NCI-H187 treated with DMSO at 0.1 percent for 48 hours (cell line): ENCODE measurements at places on chromosomes 5 and 9.

- no peak for DNase-seq
These were observed 53.4 kb downstream of the ROR2 start for GRCh38 chr9:91896513-91897121.

- no peak for DNase-seq
These were observed 80.3 kb downstream of the CDH6 start for GRCh38 chr5:31273631-31274378.

DNA sequence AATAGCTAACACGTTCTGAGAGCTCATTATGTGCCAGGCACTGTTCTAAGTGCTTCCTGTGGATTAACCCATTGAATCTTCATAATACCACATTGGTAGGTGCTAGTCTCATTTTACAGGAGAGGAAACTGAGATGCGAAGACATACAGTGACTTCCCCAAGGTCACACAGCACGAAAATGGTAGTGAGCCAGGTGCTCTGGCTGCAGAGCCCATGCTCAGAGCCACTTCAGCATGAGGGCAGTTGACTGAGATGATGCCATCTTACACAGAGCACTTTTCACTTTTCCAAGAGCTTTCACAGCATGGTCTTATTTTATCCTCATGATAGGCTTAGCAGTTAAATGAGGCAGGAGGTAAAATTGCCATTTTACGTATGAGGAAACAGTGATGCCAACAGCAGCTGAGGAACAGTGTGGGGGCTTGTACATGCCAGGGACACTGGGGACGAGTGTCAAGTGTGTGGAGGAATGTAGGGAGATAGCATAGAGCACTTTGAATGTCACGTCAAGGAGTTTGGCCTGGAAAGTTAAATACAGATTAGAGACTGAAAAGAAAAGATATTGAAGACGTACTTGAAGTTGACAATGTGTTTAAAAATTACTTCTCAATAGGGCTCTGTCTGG lies 180.0 kb downstream of the KIF4B start:
- no peak for DNase-seq

GRCh38 chr5:6760686-6761085 lies 47.5 kb downstream of the TENT4A start:
- no peak for DNase-seq

GRCh38 chr5:151775025-151775606 lies 3.4 kb downstream of the G3BP1 start:
- no peak for DNase-seq

DNA sequence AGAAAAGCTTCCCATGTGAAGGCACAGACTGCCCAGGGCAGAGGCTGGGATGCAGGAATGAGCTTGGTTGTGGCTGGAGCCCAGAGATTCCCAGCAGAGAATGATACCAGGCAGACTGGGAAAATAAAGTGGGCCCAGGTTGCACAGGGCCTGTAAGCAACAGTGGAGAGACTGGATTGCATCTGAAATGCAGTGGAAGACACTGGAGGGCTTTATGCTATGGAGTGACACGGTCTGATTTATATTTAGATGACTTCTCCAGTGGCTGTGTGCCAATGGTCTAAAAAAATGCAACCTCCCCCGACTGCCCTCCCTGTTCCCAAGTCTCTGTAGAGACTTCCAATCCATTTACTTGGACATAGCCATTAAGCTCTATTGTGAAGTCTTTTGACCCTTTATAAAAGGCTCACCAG lies 951.1 kb upstream of the DMAC1 start:
- no peak for DNase-seq

GRCh38 chr9:120643061-120643460 lies 63.1 kb upstream of the CDK5RAP2 start:
- no peak for DNase-seq

DNA sequence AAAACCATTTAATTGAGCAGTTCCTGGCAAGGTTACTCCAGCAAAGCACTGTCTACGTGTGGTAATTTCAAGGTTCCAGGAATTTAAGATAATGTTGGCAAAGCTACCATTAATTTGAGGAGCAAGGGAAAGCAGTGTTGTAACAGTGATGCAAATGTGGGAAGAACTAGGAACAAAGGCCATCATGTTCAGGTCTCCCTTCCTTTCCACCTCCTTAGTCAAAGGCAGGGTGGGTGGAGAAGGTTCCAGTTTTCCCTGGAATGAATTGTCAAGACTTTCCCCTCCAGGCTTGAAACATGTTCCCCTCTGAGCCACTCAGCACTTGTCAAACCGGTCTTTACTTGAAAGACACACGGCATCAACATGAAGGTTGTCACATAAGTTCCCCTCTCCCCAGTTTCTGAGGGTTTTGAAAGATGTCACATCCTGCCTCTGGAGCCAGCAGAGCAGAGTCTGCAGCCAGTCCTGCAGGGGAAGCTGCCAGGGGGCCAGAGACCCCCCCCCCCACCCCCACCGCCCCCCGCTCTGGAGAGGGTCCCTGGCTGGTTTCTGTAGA lies 226.0 kb downstream of the GAS1 start:
- no peak for DNase-seq

- DNase-seq: no peak
These were observed 184.5 kb upstream of the KLF4 start for GRCh38 chr9:107673861-107674720.

- no peak for DNase-seq
These were observed 6.4 kb upstream of the EEIG1 start for GRCh38 chr9:127987103-127987614.

GRCh38 chr5:160979385-160979784 lies 127.4 kb upstream of the ATP10B start:
- no peak for DNase-seq

GRCh38 chr5:54774281-54775170 lies 210.9 kb downstream of the ESM1 start:
- DNase-seq: no peak

DNA sequence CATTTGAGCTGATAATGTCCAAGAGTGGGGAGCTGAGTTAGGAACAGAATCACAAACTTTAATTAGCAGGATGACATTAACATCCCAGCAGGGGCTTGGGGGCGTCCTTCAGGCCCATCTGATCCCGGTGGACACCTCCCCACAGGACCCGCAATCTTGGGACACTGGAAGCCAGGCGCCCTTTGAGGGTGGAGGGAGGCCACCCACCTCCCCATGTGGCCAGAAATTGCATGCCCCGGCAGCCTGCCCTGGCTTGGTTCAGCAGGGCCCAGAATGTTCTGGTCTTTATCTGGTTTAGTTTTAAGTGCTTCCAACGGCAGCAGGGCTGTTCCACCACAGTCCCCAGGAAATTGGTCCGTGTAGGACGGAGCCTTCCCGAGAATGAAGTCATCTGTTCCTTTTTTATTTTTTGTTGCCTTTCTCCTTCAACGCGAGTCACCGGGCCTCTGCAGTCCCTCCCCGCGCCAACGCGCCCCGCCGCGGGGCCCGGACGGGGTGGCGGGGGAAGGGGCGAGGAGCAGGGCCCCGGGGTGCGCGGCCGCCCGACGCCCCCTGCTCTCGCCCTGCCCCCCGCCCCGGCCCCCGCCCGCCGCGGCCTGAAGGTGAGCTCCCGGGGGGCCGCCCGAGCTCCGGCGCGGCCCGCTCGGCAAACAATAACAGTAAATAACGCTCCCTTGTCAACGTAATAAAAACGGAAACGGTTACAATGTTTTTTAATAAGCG lies 207.9 kb downstream of the C9orf50 start:
- no peak for DNase-seq

DNA sequence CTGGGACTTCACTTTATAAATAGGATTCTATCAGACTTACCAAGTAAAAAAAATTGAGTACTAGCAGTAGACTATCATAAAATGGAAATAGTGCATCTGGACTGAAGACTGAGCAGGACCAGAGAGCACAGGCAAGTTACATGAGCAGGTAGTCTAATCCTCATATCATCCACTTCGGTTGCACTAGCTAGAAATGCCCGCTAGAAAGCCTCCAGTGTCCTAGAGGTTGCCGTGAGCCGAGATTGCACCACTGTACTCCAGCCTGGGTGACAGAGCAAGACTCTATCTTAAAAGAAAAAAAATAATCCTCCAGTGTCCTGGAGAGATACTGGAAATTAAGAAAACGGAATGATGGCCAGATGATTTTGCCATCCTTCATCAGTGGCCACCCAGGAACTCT lies 20.0 kb downstream of the C5orf47 start:
- DNase-seq: no peak

DNA sequence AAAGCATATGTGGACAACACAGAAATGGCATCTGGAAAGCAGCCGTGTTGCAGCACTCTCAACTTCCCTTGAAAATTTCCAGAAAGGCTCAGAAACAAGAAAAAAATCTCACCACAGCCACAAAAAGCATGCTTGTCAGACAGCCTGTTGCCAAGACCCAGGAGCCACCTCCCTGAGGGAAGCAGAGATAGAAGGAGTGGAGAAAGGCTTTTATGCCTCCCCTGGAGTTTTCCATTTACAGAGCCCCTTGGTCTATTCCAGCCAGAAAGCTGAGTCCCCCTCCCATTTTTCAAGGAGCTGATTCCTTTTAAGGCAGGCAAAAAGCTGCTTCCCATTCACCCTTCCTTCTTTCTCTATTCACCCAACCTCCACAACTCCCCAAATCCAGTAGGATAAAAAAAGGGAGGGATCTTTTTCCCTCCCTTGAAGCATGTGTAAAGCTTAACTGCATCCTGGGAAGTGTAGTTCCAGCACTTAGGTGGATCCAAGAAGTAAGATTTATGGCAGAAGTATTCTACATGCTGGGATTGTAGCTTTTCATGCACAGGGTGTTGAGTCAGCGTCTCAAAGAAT lies 37.1 kb upstream of the PALM2AKAP2 start:
- no peak for DNase-seq

GRCh38 chr5:178590141-178590923 lies at the start of gene COL23A1:
Gene COL23A1 (minus strand): TSS chr5:178590393.
- DNase-seq: no peak

GRCh38 chr5:16457853-16458252 lies 7.7 kb downstream of the ZNF622 start:
- DNase-seq: no peak

- no peak for DNase-seq
These were observed 69.4 kb upstream of the NFIB start for GRCh38 chr9:14383294-14383693.

DNA sequence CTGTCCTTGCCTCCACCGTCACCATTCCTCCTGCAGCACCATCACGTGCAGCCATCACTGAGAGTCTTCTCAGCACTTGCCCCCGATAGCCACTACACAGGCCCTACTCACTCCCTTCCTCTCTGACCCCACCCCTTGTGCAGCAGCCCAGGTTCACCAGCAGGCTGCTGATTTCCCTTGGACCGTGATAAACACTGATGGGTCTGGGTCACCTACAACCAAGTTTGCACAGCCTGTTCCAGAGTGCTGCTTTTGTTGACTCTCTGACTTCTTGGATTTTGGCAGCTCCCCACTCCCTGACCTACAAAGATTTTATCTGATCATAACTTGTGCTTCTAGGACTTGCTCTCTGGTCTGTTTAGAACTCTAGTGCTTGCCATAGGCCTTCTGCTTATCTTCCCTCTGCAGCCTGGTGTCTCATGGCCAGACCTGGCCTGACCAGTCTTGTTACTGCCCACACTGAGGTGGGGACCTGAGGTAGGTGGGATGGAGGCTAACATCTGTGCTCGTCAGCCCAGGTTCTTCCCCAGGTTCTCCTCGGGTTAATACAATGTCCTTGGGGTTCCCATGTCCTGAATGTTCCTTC lies 109.3 kb downstream of the TARS1 start:
- DNase-seq: no peak

DNA sequence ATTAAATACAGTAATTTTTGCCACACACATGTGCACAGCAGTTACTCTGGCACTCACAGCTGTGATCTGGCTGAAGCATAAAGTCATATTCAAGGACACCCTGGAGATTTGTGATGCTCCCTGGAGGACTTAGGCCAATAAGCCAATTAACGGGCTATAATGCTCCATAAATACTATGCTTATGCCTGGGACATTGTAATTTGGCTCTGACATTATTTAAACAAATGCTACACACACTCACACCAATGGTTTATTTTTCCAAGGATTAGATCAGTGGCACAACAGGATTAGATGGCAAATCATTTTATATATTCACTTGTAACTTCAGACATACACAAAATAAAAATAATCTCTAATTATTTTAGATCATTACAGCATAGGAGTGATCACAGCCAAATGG lies 111.2 kb downstream of the LMNB1 start:
- DNase-seq: no peak

DNA sequence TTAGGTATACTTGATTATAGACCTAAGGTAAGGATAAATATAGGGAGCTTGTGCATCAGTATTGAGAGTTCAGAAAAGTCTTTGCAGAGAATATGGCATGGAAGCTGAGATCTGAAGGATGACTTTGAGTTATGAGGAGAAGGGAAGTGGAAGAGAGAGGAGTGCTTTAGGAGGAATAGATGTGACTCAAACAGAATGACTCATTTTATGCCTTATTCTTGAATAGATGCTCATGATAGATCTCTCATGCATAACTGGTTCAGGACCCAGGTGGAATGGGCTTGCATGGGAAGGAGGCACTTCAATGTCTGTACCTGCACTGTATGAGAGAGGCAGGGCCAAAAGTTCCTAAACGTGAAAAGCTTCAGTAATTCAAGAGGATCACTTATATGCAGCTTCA lies 103.3 kb downstream of the CWC27 start:
- no peak for DNase-seq

- no peak for DNase-seq
These were observed 46.6 kb upstream of the TNC start for GRCh38 chr9:115164511-115164974.

GRCh38 chr5:144484124-144484897 lies 313.6 kb downstream of the KCTD16 start:
- DNase-seq: no peak

GRCh38 chr5:173733831-173734501 lies 117.5 kb upstream of the BOD1 start:
- DNase-seq: no peak

- DNase-seq: no peak
These were observed 259.6 kb upstream of the NR4A3 start for GRCh38 chr9:99561961-99562565.

- DNase-seq: no peak
These were observed 101.9 kb downstream of the F2RL2 start for GRCh38 chr5:76521240-76521758.

DNA sequence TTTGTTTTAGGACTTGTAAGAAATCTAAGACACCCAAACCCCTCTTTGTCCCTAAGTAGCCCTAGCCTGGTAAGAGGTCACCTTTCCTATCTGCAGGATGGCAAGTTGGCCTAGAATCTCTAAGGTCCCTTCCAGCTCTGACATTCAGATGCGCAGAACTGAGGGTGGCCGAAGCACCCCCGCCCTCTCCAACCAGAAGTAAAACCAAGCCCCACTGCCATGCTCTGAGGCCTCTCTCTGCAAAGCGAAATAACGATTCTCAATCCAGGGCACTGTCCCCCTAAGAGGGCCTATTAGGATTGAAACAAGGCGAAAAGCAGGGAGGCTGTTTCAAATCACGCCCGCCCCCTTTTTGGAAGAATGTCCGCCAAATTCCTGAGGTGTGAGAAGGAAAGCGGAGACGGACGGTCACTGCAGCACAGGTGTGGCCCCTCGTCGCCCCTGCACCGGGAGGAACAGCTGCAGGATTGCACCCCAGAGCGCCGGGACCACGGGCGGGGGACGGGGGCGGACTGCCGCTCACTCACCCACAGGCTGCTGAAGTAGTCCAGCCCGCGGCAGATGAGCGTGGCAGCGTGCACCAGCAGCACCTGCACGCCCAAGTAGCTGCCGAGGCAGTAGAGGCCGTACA lies 824 bp downstream of the TMEM245 start:
- DNase-seq: no peak

- DNase-seq: no peak
These were observed 970 bp upstream of the ARRDC1 start for GRCh38 chr9:137604345-137605086.

- DNase-seq: no peak
These were observed 41.9 kb upstream of the TEX48 start for GRCh38 chr9:114723931-114724330.
